ENCODE measurements at places on chromosomes 1 and 21.

- DNase-seq = peak; percentile 24
These were observed 623.3 kb upstream of the TMPRSS15 start for GRCh38 chr21:19026911-19027310.

DNA sequence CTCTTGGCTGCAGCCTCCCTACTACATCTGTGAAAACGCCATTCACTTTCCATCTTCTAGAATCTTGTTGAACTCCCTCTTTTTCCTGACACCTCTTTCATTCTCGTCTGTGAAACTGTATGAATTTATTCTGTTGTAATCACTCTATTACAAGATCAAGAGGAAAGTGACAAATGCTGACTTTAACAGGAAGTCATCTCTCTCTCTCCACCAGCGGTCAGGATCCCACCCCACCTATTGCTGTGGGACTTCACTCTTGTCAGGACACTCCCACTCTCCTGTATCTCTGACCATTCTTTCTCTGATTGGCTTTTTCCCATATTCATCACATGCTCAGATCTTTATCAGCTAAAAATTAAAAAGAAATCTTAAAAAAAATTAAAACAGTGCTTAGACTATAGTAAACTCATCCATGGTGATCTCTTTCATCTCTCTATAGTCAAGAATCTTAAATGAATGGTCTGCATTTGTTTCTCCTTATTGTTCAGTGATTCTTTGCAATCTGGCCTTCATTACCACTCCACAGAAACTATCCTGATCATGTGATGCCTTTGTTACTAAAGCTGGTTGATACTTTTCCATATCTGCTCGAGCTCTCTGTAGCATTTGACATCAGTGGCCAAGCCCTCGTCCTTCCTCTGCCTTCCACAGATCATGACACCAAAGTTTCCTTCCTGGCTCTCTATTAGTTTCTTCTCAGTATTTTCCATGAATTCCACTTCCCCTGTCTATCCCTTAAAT lies 113.6 kb downstream of the UCHL5 start:
- DNase-seq = no peak

GRCh38 chr1:205003358-205004131 lies 39.5 kb upstream of the CNTN2 start:
- DNase-seq = no peak

DNA sequence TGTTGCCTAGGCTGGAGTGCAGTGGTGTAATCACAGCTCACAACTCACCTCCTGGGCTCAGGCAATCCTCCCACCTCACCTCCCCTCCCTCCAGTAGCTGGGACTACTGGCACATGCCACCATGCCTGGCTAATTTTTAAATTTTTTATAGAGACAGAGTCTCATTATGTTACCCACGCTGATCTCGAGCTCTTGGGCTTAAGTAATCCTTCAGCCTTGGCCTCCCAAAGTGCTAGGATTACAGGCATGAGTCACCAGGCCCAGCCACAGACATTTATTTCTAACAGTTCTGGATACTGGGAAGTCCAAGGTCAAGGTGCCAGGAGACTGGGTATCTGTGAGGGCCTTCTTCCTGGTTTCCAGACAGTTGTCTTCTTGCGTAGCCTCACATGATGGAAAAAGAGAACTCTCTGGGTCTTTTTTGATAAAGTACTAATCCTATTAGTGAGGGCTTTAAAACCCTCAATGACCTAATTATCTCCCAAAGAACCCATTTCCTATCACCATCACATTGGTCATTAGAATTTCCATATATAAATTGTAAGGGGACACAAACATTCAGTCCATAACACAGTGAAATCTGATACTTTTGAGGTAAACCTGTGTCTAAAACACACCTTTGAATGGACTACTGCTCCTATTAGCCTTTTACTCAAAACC lies 67.9 kb downstream of the PHACTR4 start:
- no peak for DNase-seq

DNA sequence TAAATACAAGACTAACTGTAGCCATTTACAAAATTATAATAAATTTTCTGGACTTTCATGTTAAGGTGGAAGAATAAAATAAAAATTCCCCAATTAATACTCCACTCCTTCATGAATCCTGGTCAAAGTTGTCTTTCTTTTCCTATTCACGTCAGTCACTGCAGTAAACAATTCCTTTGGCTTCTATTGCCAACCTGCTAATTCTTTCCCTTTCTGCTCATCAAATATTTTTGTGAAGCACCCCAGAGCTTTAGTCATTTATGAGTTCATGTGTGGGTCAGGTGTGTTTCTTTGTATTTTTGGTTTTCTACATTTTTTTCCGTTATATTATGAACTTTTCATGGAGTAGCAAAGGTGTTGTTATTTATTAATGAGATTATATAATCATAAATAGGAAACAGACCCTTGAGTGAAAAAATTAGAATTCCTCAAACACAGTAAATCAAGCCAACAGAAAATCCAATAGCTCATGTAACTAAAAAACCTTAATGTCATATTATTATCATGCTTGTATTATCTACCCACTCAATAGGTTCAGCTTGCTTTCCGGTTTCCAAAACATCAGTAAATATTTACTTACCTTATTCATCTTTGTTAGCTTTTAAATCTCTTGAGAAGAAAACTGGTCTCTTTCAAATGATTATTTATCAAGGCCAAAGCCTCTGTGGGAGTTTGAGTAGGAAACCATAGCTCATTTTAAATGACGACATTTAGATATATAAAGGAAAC lies 29.6 kb upstream of the PLA2G4A start:
- no peak for DNase-seq

- DNase-seq = no peak
These were observed 15.9 kb downstream of the PDXK start for GRCh38 chr21:43734928-43735229.

DNA sequence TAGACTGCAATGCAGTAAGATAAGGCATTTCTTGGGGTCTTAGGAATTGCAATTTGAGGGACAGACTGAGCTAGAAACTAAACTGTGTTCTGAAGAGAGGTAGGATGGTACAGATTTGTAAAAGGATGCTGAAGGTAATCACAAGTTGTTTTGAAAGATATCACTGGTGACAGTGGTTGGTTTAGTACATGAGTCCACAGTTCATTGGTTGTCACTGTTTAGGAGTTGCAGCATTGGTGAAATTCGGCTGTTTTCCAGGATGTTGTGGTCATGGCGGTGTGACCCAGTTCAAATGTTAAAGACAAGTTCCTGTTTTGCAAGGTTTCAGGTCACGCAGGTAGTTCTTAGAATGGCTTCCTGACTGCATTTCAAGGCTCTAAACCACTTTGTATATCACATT lies 292.8 kb upstream of the B3GALT2 start:
- DNase-seq = no peak

GRCh38 chr1:178566187-178566586 lies 53.3 kb downstream of the TEX35 start:
- DNase-seq = no peak

DNA sequence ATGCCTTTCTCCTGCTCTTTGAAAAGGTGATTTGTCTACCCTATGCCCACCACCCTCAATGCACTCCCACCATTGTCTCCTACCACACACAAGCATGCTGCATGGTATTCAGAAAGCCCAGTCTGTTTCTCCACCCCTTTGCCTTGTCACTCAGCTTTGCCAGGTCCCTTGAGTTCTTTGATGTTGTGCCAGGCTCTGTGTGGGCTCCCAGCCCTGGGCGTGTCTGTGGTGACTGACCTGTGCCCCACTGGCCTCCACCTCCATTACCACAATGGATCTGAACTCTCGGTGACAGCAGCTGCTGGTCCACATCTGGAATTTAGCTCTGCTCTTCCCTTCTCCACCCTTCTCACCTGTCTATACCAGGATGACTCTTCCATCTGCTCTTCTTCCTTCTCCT lies 34.9 kb downstream of the ATP2B4 start:
- DNase-seq = no peak

DNA sequence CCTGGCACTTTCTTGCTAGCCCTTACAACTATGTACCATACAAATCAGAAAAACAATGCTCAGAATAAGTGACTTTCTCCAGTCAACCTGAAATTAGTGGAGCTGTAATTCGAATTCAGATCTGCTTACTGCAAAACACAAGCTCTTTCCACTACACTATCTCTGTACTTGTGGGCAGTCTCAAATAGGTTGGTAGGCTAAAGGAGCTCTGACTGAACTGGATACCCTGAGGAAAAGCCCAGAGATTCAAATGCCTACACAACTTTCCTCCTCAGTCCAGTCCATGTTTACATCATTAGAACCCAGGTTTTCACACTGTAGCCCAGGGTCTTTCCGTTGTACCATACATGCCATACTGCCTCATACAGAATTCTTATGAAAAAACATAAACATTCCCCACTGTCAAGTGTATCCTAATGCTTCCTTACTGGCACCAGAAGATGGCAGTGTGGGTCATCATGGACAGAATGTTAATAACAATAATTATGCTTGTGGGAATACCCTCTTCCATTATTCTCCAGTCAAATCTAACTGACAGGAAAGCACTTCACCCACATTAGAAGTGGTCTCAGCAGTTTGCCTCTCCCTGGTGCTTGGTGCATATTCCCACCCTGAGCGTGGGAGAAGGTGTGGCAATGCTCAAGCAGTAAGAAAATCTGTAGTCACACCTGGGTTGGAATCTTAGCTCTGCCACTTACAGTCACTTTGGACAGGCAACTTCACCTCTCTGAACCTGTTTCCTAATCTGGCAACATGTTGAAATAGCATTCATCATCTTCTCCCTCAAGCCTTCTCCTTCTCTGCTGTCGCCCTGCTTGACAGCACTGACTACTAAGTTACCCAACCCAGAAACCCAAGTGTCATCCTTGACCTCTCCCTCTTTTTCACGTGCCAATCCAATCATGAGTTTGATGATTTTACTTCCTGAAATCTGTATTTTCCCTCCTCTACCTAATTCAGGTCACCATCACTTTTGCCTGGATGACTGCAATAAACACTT lies 14.4 kb upstream of the ZFYVE9 start:
- peak; percentile 53 for DNase-seq

- DNase-seq = no peak
These were observed 355.9 kb upstream of the AJAP1 start for GRCh38 chr1:4298361-4299083.
